ENCODE measurements at places on chromosomes 4 and X.

DNA sequence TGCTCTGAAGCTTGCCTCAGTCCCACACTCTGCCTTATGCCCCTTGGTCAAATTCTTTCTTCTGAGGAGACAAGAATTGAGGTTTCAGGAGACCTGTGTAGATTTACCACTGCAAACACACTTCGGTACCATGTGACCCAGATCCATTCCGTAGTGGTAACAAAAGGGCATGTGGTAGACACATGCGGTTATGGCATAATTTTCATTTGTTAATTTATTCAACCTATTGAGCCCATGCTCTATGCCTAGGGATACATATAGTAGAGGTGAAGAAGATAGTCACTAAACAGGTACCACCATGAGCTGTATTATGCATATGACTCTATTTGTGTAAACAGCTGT, 190.9 kb downstream of the NDST4 start:
- DNase-seq: no peak

DNA sequence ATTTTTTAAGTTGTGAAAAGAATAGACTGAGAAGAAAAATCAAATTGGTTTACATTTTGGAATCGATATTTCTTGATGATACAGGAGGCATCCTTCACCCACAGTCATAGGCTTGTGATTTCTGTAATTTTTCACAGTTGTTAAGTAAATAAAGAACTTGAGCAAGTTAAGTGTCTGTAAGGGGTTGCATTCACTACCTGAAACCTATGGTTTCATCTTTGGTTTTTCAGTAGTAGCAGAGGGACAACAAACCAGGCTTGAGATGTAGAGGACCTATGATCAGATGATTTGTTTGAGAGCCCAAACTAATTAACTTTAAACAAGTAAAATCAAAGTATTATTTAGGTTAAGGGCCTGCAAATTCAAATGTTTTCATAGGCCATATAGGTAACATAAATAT, 175.6 kb downstream of the KLHL4 start:
- no peak for DNase-seq

GRCh38 chr4:176261481-176261880, 7.5 kb downstream of the ASB5 start:
- DNase-seq: no peak

GRCh38 chr4:71132486-71132885, 139.0 kb downstream of the DCK start:
- no peak for DNase-seq

DNA sequence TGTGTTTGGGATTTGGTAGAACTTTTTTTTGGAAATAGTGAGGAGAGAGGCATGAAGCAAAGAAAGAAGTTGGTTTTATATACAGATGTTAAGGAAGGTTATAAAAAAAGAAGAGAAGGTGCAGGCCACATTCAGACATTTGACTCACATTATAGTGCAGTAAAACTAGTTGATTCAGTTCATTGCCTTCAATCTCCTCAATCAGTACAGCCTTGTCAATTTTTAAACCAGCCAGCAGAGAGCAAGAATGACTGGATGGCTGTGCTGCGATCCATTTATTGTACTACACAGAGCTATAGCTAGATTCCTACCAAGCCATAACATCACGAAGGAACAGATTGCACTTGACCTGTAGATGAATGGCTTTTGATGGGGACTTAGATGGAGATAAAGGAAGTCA, 79.7 kb upstream of the LSM6 start:
- DNase-seq: no peak

- DNase-seq: no peak
These were observed 333.1 kb upstream of the FAM241A start for GRCh38 chr4:111812114-111812513.

- DNase-seq: no peak
These were observed 19.2 kb upstream of the SPCS3 start for GRCh38 chr4:176300565-176300964.
